H7 (cell line): ENCODE measurements at places on chromosomes 1 and 21.

DNA sequence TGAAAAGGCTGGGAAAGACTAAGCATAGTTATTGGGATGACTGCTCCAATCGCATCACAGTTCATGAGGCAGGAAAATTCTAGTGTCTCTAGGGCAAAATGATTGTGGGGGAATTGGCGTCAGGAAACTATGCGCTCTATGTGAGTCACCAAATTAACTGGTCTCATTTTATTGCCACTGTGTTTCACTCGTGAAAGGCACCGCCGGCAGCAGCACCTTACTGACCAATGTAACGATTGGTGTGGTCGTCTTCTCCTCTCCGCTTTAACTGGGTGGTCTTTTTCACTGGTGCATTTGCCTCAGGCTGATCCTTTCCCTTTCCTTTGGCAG lies 83.5 kb downstream of the SPAG17 start:
- DNase-seq = no peak

DNA sequence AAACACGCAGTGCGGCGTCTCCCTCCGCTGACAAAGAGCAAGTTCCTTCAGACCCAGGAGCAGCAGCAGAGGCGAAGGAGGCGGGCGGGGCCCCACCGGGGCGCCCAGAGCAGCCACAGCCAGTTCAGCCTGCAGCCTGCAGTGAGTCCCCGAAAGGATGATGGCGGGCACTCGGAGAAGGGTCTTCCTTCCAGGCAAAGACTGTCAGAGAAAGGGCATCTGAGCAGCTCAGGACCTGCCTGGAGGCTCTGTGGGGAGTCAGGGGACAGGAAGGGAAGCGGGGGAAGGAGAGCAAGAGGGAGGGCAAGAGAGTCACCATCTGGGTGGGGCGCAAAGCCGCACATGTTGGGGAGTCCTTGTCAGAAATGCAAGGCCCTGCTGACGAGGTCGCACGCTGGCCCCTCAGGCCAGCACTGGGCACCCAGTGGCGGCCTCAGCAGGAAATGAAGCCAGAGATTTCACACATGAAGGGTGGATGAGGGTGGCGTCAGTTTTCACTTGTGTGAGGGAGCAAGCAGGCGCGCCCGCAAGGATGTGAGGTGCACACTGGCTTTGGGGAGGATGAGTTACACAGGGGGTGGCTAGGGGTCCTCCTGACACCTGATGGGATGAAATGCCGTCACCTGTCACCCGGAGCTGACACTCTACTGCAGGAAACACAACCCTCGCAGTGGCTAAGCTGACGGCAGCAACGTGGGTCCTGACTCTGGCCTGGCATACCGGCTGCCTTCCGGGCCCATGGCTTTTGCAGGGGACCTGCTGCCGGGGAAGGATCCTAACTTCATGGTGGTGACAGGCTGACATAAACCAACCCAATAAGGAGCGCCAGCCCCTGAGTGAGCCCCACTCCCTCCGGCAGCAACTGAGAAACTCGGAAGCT lies 6.6 kb downstream of the LRRC47 start:
- DNase-seq = peak; percentile 68

DNA sequence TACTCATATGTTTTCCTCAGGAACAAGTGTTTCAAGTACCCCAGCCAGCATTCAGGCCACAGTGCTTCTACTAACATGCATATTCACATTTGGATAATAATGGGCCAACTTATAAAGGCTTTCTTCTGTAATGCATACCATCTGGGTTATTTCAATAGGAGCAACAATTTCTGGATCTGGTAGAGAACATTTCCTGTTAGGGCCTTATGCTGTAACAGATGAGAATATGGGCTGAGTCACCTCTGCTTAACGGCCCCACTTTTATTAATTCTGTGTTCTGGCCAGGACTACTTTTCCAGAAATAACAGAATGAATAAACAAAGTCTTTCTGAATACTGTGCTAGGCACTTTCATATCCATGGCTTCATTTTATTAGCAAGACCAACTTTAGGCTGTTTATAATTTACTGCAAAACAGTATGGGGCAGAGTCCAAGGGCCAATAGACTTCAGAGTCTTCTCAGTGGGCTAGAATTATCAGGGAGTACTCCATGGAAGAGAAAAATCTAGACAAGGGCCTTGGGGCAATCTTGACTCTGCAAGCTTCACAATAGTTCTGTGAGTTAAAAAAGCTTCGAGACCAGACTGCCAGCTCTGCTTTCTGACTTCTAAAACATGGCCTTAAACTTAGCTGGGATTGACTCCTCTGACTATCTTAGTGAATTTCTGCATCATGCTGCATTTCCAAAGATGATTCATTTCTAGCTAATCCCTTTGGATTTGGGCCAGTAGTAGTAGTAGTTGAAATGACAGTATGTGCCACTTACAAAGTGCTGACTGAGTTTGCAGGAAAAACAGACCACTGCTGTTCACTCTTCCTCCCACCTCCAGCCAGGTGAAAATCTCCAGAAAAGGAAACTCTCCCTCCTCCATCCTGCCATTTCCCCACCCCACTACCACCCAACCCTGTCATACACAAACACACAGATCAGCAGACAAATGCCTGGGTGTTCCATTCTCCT lies 8.2 kb upstream of the SSX2IP start:
- no peak for DNase-seq

DNA sequence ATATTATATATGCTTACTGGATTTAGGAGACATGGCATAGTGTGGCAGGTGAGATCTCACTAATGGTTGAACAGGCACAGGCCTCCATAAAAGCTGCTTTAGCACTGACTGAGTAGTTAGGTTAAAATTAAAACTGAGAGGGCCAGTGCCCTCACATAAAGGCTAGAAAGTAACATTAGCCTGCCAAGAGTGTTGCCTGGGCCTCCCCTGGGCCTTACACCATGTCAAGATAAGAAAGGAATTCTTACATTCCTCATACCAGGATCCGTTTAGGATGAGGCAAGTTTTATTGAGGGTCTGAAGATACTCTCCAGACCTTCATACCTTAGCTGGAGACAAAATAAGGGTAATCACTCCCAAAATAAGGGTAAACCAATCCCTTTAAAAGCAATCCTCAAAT lies 1011.8 kb downstream of the PLA2G4A start:
- no peak for DNase-seq

DNA sequence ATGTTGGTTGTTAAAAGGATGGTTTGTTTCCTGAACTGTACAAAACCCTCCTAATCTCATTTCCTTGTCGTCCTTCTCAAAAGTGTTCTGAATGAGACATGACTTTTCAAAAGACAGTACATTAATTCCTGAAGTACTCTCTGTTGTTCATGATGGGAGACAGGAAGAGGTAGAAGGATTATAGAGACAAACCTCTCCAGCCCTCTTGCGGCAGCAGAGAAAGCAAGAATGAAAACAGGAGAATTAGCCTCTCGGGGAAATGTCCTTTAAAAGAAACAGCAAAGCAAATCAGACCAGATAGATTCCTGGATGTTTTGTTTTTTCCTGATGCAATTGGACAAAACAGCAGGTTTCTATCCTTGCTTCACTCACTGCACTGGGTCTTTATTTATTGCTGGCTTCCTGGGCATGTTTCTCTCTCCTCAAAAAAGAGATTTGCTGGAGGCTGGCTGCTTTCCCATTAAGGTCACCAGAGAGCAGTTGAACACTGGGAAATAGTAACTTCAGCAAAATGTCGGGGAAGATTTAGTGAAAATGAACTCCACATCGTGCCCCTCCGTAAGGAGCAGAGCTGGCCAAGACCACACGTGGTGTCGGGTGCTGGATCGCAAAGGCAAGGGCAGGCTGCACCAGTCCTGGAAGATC lies 145.8 kb upstream of the SYT6 start:
- DNase-seq = no peak

GRCh38 chr1:219058891-219059820 lies 114.5 kb upstream of the LYPLAL1 start:
- no peak for DNase-seq

DNA sequence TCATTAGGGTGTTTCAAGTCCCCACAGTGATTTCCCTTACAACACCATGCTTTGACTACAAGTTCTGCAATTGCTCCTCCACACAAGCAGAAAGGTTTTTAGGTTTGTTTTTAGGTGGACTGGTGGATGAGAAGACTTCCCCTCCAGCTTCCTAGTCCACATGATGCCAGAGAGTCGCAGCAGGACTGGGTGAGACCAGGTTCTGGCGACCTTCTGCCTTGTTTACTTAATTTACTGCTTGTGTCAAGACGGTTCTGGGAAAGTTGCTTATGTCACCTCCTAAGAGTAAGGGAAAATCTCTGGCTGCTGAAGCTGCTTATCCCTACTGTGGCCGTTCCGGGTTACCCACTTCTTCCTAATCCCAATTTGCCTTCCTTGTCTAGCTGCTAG lies 76.4 kb downstream of the GLUL start:
- DNase-seq = no peak

DNA sequence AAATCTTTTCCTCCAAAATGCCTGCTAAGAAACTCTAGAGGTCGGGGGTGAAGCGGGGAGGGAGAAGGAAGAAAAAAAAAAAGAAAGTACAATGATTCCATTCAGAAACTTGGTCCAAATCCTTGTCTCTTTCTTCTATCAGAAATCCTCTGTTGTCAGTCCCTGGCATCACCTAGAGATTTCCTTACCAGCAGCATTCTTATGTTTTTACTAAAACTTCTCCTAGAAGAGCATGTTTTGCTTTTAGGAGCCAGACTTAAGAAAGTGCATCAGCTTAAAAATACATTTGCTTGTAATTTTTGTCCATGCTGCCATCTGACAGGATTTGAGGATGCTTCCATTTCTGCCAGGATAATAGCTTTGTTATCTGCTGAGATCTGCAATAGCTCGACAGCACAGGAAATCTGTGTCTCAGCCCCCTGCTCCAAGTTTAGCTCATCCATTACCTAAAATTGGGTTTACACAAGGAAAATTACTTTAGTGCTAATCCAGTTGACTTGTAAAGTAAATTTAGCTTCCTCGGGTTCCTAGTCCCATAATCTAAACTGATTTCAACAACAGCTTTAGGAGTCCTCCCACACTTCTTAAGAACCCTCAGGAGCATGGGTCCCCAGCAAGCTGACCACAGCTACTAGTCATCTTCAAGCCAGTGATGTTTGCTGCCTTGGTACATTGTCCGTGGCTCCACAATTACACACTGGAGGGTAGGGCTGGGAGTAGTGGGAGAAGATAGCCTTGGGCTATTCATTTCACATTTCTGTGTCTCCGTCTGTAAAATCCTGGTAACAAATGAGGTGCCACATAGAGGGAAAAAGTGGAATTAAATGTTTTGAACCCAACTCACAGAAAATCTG lies 92.3 kb upstream of the UBE2U start:
- no peak for DNase-seq

DNA sequence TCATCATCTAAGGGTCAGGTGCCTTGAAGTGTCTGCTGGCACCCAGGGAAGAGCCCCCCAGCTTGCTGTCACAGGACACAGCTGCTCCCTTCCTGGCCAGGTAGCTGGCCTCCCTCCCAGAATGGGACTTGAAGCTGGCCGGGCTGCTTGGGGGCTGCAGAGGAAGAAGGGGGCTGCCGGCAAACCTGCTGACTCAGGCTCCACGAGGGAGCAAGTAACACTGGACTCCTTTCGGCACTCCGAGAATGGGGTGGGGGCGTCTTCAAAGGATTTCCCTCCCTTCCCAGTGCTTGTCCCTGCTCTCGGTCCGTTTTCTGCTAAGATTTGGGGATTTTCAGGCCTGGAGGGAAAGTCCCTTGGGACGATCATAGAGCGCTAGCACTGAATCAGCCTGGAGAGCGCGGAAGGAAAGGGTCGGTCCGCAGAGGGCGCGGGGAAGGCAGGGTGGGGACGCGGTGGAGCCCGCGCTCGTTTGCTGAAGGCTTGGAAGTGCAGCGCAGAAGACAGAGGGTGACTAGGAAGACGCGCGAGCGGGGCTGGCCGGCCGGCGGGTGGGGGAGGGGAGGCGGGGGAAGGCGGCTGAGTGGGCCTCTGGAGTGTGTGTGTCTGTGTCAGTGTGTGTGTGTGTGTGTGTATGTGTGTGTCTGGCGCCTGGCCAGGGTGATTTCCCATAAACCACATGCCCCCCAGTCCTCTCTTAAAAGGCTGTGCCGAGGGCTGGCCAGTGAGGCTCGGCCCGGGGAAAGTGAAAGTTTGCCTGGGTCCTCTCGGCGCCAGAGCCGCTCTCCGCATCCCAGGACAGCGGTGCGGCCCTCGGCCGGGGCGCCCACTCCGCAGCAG lies at the start of gene CSF1:
Gene CSF1, plus strand, starts transcription at position 727 of the 840 bp plus-strand sequence. CDS start 175 bp downstream, outside the sequence.
- peak; percentile 91 for DNase-seq

DNA sequence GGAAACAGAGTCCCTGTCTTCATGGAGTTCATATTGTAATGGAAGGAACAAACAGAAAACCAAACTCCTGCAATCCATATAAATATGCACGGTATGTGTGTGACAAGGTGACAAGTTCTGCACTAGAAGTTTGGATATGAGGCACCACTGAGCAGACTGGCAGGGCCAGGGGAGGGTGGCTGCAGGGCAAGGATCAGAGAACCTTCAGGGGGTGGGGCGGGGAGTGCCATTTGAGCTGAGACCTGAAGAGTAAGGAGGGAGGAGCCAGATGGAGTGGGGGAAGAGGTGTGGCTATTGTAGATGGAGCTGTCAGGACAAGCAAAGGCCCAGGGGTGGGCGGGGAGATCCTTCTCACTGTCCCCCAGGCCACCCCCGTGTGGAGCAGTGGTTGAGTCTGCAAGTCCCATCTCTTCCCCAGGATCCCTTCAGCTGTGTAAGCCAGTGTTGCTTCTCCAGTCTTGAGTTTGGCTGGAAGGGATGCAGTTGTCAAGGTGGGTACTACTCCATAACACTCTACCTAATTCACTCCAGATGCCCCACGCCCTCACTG lies 76.4 kb downstream of the ATP5PO start:
- DNase-seq = peak; percentile 74

- peak; percentile 2 for DNase-seq
These were observed 95.5 kb downstream of the NEGR1 start for GRCh38 chr1:72186733-72187307.

DNA sequence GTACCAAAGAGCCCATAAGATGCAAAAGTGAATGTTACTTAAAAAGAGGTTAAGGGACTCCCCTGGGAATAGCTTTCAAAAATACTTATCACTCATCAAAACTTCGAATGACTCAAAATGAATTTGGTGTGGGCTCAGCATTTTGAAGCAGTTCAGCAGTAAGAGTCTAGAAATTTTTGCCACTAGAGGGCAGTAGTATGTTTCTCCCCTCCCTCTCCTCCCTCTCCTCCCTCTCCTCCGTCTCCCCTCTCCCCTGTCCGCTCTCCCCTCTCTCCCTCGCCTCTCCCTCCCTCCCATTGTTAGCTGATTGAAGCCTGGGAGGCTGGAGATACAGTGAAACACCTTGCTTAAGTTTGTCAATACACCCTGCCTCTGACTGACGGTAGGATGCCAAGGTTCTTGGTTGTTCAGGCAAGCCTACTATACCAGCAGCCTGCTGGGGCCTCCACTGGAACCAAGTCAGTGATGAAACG lies 70.8 kb upstream of the TENT5C start:
- peak; percentile 69 for DNase-seq
